ENCODE measurements at places on chromosomes 7 and 10.

DNA sequence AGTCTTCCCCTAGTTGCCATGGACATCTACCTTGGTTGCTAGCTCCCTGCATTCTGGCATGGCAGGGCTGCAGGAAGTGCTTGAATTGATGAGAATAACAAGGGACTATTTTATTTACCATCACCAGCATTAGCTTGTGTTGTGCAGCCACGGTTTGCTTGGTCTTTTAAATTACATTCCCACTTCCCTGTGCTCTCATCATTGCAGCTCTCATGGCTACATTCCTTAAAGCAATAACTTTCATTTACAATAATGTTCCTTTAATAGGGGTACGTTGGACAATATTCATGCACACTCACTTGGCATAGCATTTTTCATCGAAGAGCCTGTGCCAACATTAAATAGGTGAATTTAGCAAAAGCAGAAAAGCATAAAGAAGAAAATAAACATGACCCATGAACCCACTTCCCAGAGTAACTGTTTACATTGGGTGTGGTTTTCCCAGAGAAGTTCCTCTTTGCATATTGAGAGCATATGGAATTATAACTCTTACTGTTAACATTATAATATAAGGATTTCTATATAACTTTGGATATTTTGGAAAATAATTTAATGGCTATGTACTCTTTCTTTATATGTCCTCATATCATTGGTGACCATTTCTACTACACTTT lies 113.2 kb upstream of the VWC2 start:
- DNase-seq, result no peak

GRCh38 chr10:112393341-112393740 lies 19.4 kb downstream of the ACSL5 start:
- DNase-seq, result no peak

GRCh38 chr7:107605218-107605815 lies 25.3 kb downstream of the BCAP29 start:
- DNase-seq, result no peak

GRCh38 chr10:43888586-43888985 lies 239.9 kb upstream of the ZNF32 start:
- DNase-seq, result peak; percentile 46

DNA sequence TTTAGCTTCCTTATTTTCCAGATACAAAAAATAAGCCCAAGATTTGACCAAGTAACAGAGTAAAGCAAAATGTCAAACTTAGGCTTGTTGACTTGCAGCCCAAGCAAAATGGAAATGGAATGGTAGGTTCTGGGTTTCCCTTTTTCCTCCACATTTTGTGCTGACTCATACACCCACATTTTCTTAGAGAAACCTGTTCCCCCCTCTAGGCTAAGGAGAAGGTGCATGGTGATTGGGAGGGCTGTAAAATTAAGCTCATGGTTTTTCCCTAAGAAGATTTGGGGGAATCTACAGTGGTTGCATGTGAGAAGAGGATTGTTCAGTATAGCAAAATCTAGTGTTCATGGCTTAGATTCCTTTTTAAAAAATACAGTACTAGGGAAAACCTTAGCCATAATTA lies 127.4 kb downstream of the ARL4A start:
- no peak for DNase-seq

DNA sequence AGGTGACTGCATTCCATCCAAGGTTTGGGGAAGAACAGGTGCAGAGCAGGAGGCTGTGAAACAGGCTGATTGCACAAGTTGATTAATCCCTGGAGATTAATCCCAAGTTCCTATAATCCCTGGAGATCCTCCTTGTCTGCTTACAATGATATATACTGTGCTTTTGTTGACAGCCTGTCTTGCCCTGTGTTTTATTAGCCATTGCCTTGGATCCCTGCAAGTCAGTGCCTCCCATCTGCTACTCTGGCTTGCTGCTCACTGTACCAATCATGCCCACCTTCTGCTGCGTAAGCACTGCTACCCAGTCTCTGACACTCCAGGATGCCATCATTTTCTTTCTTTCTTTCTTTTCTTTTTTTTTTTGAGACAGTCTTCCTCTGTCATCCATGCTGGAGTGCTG lies 65.4 kb downstream of the ANKRD61 start:
- DNase-seq, result no peak

DNA sequence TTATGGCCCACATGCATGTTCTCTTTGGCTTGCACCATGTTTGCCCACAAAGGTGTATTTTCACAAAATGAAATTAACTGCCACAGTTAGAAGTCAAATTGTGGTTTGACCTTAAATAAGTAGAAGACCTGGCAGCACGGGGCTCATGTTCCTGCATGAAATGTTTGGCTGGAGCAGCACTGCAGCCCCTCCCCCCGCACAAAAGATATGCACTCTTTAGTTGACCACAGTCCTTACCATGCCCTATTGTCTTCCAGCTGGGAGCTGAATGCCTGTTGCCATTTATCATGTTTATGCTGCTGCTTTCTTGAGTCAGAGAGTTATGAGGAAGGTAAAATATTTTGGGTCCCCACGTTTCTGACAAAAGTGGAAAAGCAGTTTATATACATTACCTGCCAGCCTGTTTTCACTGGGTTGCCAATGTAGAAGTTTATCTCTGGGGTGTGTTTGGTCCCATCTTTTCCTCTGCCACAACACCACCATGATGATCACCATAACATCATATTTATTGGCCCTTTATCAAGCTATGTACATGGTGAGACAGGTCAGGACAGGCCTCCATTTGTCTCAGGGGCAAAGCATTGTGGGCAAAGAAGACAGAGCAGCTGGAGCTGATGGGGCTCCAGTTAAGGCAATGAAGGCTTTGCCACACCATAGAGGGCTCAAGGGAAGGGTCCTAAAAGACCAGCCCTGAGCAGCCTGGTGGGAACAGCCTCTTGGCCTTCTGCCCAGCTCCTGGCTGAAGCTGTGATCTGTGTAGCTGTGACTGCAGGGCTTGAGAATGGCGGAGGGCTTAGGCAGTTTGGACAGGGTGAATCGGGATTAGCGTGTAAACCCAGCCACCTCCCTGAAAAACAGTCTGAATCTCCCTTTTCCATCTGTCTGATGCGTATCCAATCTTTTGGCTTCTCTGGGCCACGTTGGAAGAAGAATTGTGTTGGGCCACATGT lies 5.4 kb downstream of the PRF1 start:
- no peak for DNase-seq
